ENCODE measurements at places on chromosomes 16 and 17. TPM values are rescaled to one million over a fixed set of nuclear protein-coding genes. Genes with fewer than 3 reads are reported as not detected.

SCNN1G gene
- 0.54 TPM for total RNA-seq

SECTM1 gene
- 111 TPM for total RNA-seq

HOXB1 gene
- not detected for total RNA-seq

KIFC3 gene
- 29.7 TPM for total RNA-seq

EPN3 gene
- total RNA-seq = 16.3 TPM

CD7 gene
- total RNA-seq = 15.2 TPM

PRAC2 gene
- total RNA-seq = not detected

C1QTNF1 gene
- 15.6 TPM for total RNA-seq

ABCC3 gene
- 326 TPM for total RNA-seq

DNA sequence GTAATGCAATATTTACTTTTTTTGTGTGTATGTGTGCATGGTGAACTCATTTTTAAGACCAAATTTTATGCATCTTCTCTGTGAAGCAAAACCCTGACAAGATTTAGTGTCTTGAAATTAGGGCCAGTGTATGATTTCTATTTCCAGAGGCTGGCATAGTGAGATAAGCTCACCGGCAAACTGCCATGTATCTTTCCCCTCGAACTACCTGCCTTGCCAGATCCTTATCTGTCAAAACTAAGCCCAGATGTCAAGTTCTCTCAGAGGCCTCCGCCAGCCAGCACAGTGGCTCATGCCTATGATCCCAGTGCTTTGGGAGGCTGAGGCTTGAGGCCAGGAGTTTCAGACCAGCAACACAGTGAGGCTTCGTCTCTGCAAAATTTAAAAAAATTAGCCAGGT is 10.0 kb downstream of the USP32 start:
- DNase-seq = no peak

- no peak for DNase-seq
Measured at GRCh38 chr16:77213542-77214106, 14.4 kb downstream of the SYCE1L start.

DNA sequence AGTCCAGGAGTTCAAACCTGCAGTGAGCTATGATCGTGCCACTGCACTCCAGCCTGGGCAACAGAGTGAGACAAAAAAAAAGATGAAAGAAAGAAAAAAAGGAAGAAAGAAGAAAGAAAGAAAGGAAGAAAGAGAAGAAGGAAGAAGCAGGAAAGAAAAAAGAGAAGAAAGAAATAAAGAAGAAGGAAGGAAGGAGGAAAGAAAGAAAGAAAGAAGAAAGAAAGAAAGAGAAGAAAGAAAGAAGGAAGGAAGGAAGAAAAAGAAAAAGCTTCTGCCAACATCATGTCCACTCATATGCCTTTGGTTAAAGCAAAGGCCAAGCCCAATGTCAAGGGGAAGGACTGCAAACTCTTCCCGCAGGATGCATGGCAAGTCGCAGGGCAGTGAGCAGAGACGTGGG is 143.2 kb downstream of the IRX3 start:
- DNase-seq = no peak

DNA sequence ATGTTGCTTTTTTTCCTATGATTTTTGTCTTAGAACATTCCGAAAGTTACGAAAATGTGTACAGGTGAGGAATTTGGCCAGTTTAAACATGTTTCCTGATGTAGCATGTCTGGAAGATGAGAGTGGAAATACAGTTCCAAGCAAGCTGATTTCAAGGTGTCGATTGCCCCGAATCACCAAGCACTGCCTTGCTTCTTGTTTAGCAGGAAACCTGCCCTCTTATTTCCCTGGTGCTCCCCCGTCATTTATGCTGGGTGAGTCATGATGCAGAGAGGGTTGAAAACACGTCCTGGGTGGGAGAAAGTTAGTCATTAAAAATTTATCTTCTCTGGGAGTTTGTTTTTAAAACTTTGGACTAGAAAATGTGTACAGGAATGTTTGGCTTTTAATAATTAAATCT is 608.6 kb upstream of the EEF2KMT start:
- DNase-seq = no peak

DNA sequence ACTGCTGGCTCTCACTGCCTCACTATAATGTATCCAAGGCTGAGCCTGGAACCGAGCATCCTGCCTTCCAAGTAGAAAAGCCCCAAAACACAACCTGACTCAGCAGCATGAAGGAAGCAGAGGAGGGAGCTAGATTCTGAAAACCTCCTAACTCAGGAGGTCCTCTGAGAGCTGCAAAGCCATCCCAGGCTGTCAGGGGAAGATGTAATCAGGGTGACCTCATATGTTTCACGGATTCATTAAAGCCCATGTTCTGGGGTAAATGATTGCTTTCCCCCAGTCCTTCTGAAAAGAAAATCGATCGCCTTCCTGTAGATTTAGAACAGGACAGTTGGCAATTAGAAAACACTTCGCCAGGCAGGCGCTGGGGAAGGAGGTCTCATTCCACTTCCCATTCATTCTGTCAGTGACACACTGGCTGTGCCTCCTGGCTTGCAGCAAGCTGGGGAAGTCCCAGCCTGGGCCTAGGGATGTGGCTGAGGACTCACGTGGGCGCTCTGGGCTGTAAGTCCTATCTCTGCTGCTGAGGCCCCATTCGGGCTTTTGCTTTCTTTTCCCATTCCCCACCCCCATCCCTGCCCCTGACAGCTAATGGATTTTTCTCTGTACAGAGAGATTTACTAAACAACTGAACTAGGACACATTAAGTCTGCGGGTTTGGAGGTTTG is 75.7 kb upstream of the TMEM132E start:
- peak; percentile 49 for DNase-seq

GRCh38 chr16:427250-427649 is 1.8 kb downstream of the RAB11FIP3 start:
- no peak for DNase-seq

DNA sequence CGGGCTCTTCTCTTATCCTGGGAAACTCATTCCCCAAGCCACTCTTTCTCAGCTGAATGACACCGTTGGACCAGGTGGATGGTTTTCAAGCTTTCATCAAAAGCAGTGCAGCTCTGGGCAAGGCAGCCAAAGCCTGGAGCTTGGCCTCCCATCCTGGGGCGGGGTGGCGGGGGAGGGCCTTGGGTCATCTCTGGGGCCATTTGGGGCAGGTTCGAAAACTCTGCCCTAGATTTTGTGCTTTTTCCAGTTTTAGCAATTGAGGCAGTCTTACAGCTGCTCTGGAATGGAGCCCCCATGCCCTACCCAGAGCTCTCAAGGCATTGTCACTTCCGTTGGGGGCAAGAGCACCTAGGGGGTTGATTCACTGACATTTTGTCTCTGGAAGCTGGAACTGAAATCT is 9.1 kb downstream of the MPRIP start:
- DNase-seq = peak; percentile 24

- no peak for DNase-seq
Measured at GRCh38 chr17:1002771-1003555, 6.0 kb downstream of the TIMM22 start.

DNA sequence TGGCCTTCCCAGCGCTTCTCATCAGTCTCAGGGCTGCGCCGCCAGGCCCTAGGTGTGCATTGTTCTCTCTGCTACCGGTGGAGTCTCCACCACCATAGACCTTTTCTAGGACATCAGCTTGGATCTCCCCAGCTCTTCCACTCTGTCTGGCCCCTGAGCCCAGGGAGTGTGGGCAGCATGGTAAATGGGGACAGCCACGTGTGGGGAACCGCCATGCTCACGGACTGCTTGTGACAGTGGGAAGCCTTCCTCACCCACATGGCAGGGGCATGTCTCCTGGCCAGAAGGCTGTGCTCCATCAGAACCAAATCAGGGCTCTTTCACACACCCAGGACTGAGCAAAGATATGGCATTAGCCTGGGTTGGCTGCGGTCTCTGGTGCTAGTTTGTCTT is 51.3 kb downstream of the TNFRSF13B start:
- DNase-seq = no peak

GRCh38 chr17:75060434-75061054 is 13.5 kb downstream of the KCTD2 start:
- no peak for DNase-seq

- DNase-seq = no peak
Measured at GRCh38 chr16:84625556-84625955, 7.7 kb upstream of the COTL1 start.

GRCh38 chr16:2231016-2231931 is 5.0 kb upstream of the DNASE1L2 start:
- DNase-seq = no peak

GRCh38 chr16:56068816-56069215 is 122.5 kb upstream of the GNAO1 start:
- no peak for DNase-seq

GRCh38 chr17:47304186-47304585 is 19.6 kb upstream of the EFCAB13 start:
- DNase-seq = no peak

GRCh38 chr17:12522743-12523183 is 142.9 kb upstream of the MYOCD start:
- no peak for DNase-seq

GRCh38 chr16:88322500-88322970 is 60.2 kb upstream of the ZNF469 start:
- DNase-seq = no peak

- DNase-seq = no peak
Measured at GRCh38 chr17:13993106-13993505, 76.2 kb upstream of the COX10 start.

DNA sequence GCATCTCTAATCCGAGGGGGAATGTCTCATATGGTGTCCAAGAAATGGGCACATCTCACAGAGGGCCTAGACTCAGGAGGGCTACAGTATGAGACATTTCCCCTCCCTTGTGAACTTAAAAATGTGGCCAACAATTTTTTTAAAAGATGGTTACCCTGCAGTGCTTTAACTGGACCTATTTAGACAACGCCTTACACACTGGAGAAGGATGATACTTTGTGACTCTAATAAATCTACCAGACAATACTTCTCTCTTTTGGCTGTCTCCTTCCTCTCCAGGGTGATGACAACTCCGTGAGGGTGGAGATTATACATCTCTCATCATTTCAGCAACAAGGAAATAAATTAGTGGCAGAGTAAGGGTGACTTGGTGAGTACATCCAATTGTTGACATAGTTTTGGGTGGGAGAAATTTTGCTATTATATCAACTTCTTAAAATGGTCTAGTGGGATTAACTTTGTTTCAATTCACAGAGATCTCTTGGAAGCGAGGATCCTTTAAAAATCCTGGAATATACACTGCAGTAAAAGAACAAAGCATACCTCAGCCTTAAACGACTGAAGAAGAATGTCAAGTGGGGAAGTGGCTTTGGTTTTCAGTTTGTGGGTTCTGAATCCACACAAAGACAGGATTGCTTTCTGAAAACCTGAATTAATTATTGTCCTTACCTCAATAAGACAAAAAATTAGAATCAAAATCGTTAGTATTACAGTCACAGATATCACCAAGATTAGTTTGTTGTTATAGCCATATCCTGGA is 89.8 kb downstream of the KPNA2 start:
- DNase-seq = no peak
